GM12864 (cell line): ENCODE measurements at places on chromosomes 3 and 15.

GRCh38 chr15:72887376-72887775 lies 103.8 kb upstream of the ADPGK start:
- no peak for DNase-seq

- no peak for DNase-seq
Measured at GRCh38 chr15:92617549-92618520, 37.7 kb downstream of the FAM174B start.

- no peak for DNase-seq
Measured at GRCh38 chr3:58559586-58559985, 17.6 kb downstream of the FAM107A start.

DNA sequence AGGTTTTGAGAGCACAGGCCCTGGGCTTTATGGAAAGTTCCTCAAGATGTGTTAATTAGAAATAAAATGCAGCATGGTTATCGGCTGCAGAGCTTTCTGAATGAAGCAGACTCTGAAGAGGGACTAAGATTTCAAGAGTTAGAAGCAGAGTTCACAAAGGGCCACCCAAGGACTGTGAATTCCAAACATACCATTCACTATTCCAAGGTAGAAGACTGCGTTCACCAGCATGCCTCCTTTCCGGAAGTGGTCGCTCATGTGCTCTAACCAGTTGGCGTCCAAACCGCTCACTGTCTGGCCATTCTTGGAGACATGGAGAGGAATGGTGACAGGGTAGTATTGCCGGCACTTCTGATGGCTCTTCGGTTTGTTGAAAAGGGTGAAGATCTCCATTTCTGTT lies 104.9 kb downstream of the OXNAD1 start:
- no peak for DNase-seq

- no peak for DNase-seq
Measured at GRCh38 chr15:57171426-57171825, 204.9 kb upstream of the CGNL1 start.

DNA sequence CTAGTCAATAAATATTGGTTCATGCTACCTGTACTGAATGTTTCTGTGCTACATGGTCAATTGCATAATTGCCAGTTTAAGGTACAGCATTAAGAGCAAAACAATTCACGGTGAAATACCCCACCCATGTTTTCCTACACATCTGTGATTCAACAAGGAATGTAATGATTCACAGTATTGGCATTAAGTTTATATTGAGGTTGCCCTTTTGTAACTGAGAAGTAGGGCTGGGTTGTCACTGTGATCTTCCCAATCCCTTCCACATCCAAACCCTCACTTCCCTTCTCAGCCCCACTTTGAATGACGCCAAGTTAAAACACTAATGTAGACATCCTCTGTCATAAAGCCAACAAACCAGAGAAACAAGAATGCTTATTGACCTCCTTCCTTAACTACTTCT lies 112.0 kb upstream of the TJP1 start:
- no peak for DNase-seq

DNA sequence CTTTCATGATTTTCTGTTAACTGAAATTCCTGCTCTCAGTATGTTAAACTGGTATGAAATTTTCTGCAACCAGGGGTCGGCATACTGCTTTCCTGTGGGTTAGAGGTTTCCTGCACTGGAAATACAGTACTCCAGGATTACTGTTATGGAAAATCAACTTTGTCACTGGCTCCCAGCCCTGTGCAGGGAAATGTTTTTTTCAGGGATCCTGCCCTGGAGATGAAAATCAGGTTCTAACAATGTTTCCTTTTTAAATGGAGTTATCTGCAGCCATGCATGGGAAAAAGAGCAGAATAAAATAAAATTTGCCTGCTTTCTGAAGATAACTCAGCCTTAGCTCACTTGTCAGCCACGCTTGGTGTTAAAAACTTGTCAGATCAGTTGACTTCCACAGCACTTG lies 220.4 kb downstream of the IL5RA start:
- no peak for DNase-seq

DNA sequence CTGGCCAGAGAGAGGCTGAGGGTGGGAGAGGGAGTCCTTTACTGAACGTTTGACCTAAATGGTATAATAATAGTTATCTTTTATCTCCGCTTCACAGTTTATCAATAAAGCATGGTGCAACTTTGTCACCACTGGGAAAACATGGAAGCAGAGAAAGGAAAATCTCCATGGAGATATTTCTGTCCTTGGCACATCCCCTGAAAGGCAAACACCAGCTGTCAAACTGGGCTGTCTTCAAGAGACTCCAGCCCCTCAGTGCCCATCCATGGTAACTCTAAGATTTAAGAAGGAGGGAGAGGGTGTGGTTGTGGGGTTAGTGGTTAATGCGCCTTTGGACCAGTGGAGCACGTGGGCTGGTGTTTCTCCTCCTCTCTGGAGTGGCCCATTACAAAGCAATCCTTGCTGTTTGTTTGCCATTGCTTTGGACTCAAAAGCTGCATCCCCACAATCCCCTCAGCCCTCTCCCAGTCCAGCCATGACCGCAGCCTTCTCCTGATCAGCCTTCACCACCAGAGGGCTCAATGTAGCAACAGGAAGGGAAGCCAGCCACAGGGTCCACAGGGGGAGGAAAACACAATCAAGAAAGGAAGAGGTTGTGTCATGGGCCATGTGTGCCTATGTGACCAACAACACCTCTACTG lies 38.2 kb upstream of the FAM174B start:
- DNase-seq = no peak

GRCh38 chr3:37531066-37531720 lies 330.5 kb upstream of the CTDSPL start:
- no peak for DNase-seq

DNA sequence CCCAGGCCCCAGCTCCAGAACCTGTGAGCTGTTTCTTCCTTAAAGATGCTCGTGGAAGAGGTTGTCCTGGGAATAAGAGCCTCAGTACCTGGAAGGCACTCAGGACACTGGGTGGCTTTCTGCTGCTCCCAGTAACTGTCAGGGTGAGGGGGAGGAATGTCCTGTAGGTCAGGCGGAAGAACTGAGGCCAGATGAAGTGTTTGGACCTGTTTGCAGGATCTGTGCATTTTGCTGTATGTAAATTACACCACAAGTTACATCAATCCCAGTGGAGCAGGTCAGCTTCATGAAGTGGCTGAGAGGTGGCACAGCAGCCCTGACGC lies 27.1 kb downstream of the HDAC11 start:
- no peak for DNase-seq

DNA sequence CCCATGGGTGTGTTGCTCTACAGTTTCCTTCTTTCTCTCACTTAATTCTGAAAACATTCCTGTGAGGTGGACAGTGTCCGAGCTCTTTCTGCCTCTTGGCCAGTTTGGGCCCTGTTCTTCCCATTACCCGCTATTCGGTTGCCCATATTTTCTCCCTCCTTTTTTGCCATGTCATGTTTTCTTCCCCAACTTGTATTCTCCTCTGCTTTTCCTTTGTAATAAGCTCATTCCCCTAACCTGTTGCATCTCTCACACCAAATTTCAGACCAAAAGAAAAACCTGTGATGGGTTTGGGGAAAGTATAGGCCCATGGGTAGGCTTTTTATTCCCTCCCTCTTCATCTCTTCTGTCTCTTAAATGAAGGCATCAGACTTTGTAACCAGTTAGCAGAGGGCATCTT lies 30.5 kb downstream of the NKIRAS1 start:
- DNase-seq = no peak

GRCh38 chr3:59572106-59572505 lies 522.3 kb upstream of the CFAP20DC start:
- DNase-seq = no peak

- no peak for DNase-seq
Measured at GRCh38 chr15:87828608-87829007, 427.9 kb downstream of the NTRK3 start.

GRCh38 chr15:101543026-101543390 lies 53.5 kb upstream of the PCSK6 start:
- no peak for DNase-seq

- no peak for DNase-seq
Measured at GRCh38 chr15:95932676-95933075, 397.8 kb upstream of the NR2F2 start.
